Chondrocyte (in vitro differentiated cells): ENCODE measurements at places on chromosomes 1 and 21. TPM values are rescaled to one million over a fixed set of nuclear protein-coding genes. Genes with fewer than 3 reads are reported as not detected.
A peak's percentile ranks its signal among the peaks of the same experiment; 100 is the strongest.

Gene NCDN
- total RNA-seq = 35.3 to 46.5 TPM (median 36.4 TPM) in 3 replicates

- no peak overlapping the region for H3K27ac ChIP-seq
- H3K4me3 ChIP-seq = no peak overlapping the region
- H3K27me3 ChIP-seq = no peaks in the 10 kb centered on the region
- no peak for DNase-seq
Measured at GRCh38 chr21:35926003-35926740, 134.2 kb downstream of the SETD4 start.

Gene TCP10L
- total RNA-seq = 0.31 to 0.70 TPM (median 0.40 TPM) in 3 replicates

Gene KRTAP7-1
- not detected in 3 replicates for total RNA-seq

- H3K27me3 ChIP-seq = no peaks in the 10 kb centered on the region
- no peak overlapping the region for H3K4me3 ChIP-seq
- DNase-seq = no peak
- peaks cover 14% of the 10 kb centered on the region for H3K36me3 ChIP-seq
Measured at GRCh38 chr1:6852136-6852890, 67.1 kb downstream of the CAMTA1 start.

Gene ARHGAP30
- total RNA-seq = not detected in 3 replicates

- DNase-seq = no peak
- H3K4me1 ChIP-seq = peaks cover 10% of the 10 kb centered on the region
- no peak overlapping the region for H3K27ac ChIP-seq
- no peaks in the 10 kb centered on the region for H3K36me3 ChIP-seq
- H3K27me3 ChIP-seq = no peaks in the 10 kb centered on the region
Measured at GRCh38 chr1:194568610-194569009, 1382.2 kb upstream of the B3GALT2 start.

- no peak for DNase-seq
- no peak overlapping the region for H3K27ac ChIP-seq
- H3K27me3 ChIP-seq = peaks cover 40% of the 10 kb centered on the region
- no peaks in the 10 kb centered on the region for H3K36me3 ChIP-seq
Measured at GRCh38 chr1:29824511-29825273, 588.4 kb downstream of the PTPRU start.

DNA sequence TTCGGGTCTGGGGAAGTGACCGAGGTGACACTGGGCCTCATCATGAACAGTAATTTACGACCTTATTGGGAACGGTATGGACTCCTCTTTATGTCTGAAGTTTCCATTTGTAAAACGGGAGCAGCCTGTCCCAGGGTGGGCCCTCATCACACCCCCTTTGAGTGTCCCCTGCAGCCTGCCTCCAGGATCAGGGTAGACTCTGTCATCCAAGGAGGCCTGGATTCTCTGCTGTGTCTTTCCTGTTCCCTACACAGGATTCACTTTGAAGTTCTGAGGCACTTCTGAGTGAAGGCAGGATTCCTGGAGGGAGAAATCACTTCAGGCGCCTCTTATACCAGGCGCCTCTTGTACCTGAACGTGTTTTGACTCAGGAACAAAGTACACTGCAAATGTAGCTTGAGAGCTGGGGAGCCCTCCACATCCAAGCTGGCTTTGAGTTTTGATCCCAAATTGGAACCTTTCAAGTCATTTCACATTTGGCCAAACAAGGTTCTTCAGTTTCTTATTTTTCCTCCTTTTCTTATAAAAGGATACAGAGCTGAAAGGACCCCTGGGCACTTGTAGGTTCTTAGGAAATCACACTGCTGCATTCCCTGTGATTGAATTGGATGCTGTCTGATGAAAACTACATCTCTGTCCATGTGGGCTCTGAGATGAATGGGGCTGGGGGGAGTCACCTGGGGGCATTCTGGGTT, 106.0 kb downstream of the SUSD4 start:
- DNase-seq = no peak
- no peaks in the 10 kb centered on the region for H3K4me1 ChIP-seq

DNA sequence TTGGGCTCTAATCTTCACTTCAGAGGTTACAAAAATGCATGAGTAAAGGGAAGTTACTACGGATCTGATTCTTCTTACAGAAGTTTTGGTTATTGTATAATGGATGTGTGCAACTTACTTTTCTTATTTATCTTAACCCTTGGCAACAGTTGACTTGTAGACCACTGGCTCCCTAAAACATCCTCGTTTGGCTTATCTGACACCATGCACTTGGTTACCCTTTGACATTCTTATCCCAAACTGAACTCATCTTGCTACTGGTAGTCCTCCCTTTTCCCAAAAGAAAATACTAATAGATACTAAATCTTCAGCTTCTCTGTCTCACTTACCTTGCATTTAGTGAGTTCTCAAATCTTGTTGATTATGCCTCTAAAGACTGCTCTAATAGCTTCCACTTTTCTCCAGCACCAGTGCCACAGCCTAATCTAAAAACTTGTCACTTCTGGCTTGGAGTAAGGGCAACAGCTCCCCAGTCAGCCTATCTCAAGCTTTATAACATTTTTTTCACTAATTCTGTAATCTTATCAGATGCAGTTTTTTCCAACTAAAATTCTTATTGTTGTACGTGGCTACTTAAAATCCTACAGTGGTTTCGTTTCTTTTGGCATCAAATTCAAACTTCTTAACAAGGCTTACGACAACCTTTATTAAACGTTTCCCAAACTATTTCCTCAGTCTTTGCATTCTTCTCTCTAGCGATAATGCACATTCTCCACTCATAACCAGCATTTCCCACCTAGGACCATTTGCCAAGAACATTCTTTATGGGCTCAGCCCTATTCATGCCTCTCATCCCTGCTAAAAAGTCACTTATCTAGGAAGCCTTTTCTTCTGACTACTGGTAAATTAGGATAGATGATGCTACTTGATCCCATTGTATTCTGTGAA, 204.2 kb downstream of the KCNT2 start:
- no peak overlapping the region for H3K4me3 ChIP-seq
- H3K4me1 ChIP-seq = peaks cover 68% of the 10 kb centered on the region
- H3K27ac ChIP-seq = peak overlapping the region; percentile 15
- no peaks in the 10 kb centered on the region for H3K27me3 ChIP-seq

DNA sequence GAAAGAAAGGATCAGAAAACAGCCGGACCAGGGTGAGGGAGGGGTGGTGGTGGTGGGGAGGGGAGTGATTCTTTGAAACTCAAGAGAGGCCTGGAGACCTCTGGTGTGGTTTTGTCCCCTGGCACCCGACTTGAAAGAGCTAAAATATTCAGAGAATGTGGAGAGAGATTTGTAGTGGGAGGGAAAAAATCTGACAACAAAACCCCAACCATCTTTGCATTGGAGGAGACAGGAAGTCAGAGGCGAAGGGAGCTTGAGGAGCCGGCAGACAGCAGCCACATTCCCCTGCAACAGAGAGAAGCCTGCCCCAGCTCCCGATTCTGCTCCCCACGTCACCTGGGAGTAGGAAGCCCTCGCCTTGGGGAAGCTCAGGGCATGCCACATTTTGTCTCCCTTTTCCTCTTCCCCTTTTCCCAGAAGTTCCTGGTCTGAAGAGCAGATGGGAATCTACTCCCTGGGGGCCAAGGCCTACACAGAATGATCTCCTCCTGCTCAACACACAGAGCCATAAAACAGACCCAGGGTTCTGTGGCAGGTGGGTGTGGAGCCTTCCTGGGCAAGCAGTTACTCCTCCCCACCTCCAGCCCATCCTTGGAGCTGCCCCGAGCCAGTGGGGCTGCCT, 84.9 kb downstream of the ITPKB start:
- peak overlapping the region; percentile 89 for H3K27ac ChIP-seq
- H3K4me1 ChIP-seq = peaks cover 53% of the 10 kb centered on the region
- peak overlapping the region; percentile 19 for H3K4me3 ChIP-seq

GRCh38 chr1:81410941-81411340, 389.8 kb upstream of the ADGRL2 start:
- no peak overlapping the region for H3K4me3 ChIP-seq
- H3K36me3 ChIP-seq = no peaks in the 10 kb centered on the region
- no peak for DNase-seq
- peaks cover 19% of the 10 kb centered on the region for H3K4me1 ChIP-seq

DNA sequence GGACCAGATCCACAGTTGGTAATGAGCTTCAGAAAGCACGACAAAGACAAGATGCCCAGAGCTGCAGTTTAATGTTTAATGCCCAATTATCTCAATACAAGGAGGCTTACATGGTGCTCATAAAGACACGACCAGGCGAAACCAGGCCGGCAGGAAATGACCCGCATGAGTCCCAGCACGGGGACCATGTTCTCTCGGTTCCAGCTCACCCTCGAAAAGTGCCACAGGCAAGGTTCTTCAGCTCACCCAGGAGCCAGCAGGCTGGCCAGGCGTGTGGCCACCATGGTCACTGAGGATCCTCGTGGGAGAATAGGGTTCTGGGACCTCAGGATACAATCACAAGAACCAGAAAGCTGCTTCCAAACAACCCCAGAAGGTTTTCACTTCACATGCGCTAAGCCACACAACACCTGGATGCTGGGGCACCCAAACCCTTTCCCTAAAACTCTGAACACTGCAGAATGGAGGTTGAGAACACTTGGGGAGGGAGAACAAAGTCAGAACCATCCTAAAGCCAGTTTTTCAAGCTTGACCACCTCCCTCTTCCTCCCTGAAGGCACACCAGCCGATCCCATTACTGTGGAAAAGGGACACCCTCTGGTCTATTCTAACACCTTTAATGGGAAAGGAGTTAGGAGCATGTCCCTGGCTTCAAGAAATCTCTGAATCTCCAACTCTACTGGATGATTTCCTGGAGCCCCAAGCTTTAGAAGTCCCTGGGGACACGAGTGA, 22.6 kb upstream of the ASAP3 start:
- H3K4me3 ChIP-seq = no peak overlapping the region
- H3K27me3 ChIP-seq = no peaks in the 10 kb centered on the region
- no peak overlapping the region for H3K27ac ChIP-seq
- peaks cover 1% of the 10 kb centered on the region for H3K36me3 ChIP-seq
